ENCODE measurements at places on chromosomes 7 and 10. TPM values are rescaled to one million over a fixed set of nuclear protein-coding genes. Genes with fewer than 3 reads are reported as not detected.

The EIF4EBP2 gene
- total RNA-seq, result 24.3 TPM

The AMZ1 gene
- total RNA-seq, result 1.3 TPM

The HOXA7 gene
- not detected for total RNA-seq

The PHTF2 gene
- 25.5 TPM for total RNA-seq

The PNLIPRP1 gene
- not detected for total RNA-seq

The TLX1 gene
- total RNA-seq, result not detected

The C10orf120 gene
- not detected for total RNA-seq

The HNRNPH3 gene
- 150 TPM for total RNA-seq

The POT1 gene
- total RNA-seq, result 39.5 TPM

The ANXA8 gene
- not detected for total RNA-seq

The ABCC2 gene
- 1.5 TPM for total RNA-seq

The MSANTD7 gene
- total RNA-seq, result 26.3 TPM

The SEPTIN7 gene
- total RNA-seq, result 206 TPM

The AFAP1L2 gene
- 1.8 TPM for total RNA-seq

The GATA3 gene
- 50.2 TPM for total RNA-seq

The SH2B2 gene
- total RNA-seq, result 6.8 TPM

The INMT gene
- 0.53 TPM for total RNA-seq

The HGF gene
- total RNA-seq, result not detected

The IFIT2 gene
- 36.0 TPM for total RNA-seq

The AEBP1 gene
- 18.4 TPM for total RNA-seq

The CFAP43 gene
- 0.21 TPM for total RNA-seq

The SYT15 gene
- total RNA-seq, result 1.6 TPM

The UPK3B gene
- 3.2 TPM for total RNA-seq

The RGR gene
- total RNA-seq, result not detected

The OPN4 gene
- not detected for total RNA-seq

The SPDYE5 gene
- total RNA-seq, result not detected

The LIPK gene
- not detected for total RNA-seq

The GBX1 gene
- not detected for total RNA-seq

The ICA1 gene
- 2.7 TPM for total RNA-seq

The ZNF853 gene
- 4.0 TPM for total RNA-seq

The ITPRID1 gene
- not detected for total RNA-seq

The KIAA1217 gene
- total RNA-seq, result 0.84 TPM

The RBP3 gene
- total RNA-seq, result not detected

The HYAL4 gene
- 1.8 TPM for total RNA-seq

The SHTN1 gene
- total RNA-seq, result 0.31 TPM

The WDR86 gene
- total RNA-seq, result 0.53 TPM

The NEUROG3 gene
- not detected for total RNA-seq

The GALNT17 gene
- total RNA-seq, result not detected

The SEC23IP gene
- 57.9 TPM for total RNA-seq

The MRLN gene
- total RNA-seq, result not detected

The ITIH5 gene
- total RNA-seq, result not detected

The SLC29A4 gene
- total RNA-seq, result 1.3 TPM

The GIMAP8 gene
- total RNA-seq, result 10.2 TPM

The CNNM1 gene
- total RNA-seq, result 0.31 TPM

The ARHGEF5 gene
- 16.8 TPM for total RNA-seq

The COX19 gene
- 20.8 TPM for total RNA-seq

The PRSS58 gene
- not detected for total RNA-seq

The MYO3A gene
- not detected for total RNA-seq

The TEX47 gene
- total RNA-seq, result not detected

The TMEM236 gene
- 0.65 TPM for total RNA-seq

The HOXA4 gene
- total RNA-seq, result not detected

The TLL2 gene
- total RNA-seq, result not detected

The LRRTM3 gene
- total RNA-seq, result not detected

The BEND7 gene
- not detected for total RNA-seq

The C10orf62 gene
- total RNA-seq, result not detected

The ACSM6 gene
- total RNA-seq, result not detected

Measured in activated T-cell treated with anti-CD3 and anti-CD28 coated beads, Interleukin-2, amount 50 U/mL, for 72 hours (primary cell).